ENCODE measurements at places on chromosomes 6 and 20.

GRCh38 chr20:25014816-25015215, 22.3 kb upstream of the APMAP start:
- DNase-seq: no peak

DNA sequence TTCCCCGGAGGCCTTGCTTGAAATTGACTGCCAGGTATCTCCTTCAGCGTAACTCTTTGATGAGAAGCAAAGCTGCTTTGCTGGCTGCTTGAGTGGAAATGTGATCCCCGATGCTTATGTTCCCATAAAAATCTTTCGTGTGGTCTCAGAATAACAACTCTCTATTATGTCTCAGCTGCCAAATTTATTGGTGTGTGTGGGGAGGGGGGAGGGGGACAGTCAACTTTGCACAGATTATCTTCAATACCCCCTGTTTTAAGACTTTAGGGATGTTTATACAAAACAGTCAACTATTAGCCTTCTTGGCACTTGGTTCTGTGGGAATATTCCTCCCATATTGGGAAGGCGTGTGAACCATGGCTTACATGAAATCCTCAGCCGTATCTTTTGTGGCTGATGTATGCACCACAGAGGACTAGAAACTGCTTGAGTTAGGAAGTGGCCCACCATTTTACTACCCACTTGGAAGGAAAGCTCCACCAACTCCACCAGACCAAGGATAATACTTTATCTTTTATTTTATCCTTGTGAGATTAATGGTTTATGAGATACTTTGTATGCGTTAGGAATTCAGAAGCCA, 101.5 kb upstream of the SLC24A3 start:
- DNase-seq: no peak

DNA sequence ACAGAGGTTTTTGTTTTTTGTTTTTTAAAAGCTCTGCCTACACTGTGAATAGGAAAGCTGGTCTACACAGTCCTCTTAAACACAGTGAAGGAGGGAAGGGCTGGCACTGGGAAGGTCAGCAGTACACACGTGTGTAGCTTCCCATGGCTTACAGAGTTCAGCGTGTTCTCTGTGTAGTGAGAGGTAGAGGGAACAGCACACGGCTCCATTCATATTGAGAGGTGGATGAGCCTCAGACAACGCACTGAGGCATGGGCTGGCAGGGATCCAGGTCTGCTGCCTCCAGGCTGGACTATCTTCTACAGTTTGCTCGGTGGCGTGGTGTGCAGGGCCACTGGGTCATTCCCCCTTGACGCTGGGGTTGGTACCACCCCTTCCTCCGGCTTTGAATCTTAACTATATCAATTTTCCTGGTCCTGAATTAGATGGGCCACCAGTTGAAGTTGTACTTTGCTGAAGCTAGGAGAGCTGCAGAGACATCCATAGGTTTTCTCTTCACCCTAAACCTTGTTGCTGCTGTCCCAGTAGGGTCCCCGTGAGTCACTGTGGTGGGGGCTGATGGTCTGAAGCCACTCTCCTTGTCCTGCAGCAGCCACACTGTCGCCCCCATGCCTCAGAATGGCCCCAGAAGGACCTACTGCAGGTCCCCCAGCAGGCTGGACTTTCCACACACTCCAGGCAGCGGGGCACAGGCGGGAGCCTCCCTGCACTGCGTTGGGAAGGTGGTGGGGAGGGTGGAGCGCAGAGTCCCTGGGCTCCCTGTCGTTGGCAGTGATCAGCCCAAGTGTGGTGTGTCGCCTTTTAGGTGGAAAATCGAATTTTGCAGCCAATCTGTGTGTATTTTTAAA, 2.0 kb downstream of the ARFGAP1 start:
- DNase-seq: no peak

DNA sequence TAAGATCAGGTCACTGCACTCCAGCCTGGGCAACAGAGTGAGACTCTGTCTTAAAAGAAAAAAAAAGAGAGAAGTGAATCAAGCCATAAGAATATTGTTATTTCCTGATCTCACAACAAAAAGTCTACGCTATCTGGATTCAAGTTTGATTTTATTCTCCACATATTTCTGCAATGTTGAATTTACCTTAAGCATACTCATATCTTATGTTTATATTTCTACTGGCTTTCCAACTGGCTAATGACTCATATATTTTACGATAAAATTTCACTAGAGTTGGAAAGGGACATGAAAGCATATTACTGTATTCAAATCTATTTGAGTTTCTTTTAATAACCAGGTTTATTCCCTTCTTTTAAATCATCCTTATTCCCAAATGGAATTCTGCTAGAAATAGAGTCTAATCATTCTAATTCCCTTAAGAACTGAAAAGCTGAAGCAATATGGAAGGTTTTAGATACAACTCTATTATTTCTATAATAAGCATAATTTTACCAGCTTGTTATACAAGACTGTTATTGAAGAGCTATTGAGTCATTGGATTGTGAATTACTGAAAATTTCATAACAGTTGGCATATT, 276.9 kb upstream of the HS3ST5 start:
- DNase-seq: no peak

- no peak for DNase-seq
These were observed 1.2 kb downstream of the TRAF3IP2 start for GRCh38 chr6:111604259-111605099.

DNA sequence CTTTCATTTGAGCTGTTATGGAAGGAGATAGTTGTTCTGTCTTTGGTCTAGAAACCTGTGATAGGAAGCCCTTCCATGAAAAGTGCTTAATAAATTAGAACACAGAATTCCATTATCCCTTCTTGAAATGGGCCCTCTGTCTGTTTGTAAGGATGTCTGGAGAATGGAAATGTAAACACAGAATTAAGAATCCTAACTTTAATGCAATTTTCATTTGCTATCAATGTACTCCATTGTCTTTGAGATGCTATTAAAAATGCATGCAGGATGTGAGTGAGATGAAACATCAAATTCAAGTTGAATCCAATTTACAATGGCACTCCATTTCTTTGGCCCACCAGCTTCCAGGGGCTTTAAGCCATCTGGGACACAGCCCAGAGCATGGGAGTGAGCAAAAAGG, 13.9 kb upstream of the AARS2 start:
- DNase-seq: no peak

DNA sequence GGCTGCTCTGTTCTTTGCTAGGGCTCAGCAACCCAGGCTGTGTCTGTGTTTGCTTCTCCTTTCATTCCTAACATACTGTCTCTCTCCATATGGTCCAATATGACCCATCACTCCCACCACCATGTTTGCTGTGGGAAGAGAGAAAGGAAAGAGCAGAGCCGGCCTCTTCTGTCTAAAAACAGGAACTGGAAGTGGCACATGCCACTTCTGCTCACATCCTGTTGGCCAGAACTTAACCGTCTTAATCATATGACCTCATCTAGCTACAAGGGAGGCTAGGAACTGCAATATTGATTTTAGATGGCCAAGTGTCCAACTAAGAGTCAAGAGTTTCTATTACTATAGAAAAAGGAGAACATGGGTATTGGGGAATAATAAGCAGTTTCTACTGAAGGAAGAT, 212.5 kb upstream of the CHD6 start:
- no peak for DNase-seq

GRCh38 chr6:109978174-109979032, at the start of gene GPR6:
Gene GPR6 (plus strand): TSS chr6:109978311. CDS start chr6:109979113, 802 bp downstream.
- peak; percentile 26 for DNase-seq

GRCh38 chr6:134949927-134950326, at the start of gene ALDH8A1:
Gene ALDH8A1 (minus strand): TSS chr6:134950101. CDS start chr6:134950053, 48 bp downstream.
- no peak for DNase-seq

Measured in CD4-positive, alpha-beta T cell treated with Interleukin-6 for 4 hours (primary cell).